Omental fat pad (tissue), 4 donors: ENCODE measurements at places on chromosomes 16 and 17.

- no peak for DNase-seq
These were observed 4.0 kb upstream of the HSBP1 start for GRCh38 chr16:83803811-83804210.

DNA sequence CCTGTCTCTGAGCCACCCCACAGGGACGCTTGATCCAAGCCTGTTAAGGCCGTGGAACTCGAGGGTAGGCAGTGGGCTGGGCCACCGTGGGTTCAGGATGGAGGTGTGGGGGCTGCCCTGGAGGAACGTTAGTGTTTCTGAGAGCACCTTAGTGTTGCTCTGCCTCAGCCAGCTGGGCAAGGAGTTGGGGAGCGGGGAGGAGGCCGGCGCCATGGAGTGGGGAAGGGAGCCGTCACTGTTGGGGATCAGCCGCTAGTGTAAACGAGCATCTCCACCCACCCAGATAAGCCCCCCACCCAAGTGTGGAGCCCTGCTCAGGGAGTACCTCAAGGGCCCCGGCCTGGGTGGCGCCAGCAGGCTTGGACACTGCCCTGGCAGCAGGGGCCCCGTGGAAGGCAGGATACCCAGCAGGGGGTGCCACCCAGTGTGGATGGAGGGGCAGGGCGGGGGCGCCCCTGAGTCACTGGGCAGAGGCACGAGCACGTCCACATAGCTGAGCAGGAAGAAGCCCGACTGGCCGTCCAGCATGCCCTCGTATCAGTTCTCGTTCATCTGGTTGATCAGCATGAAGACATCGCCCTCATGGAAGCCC, 98.6 kb downstream of the KPNA2 start:
- DNase-seq: no peak

GRCh38 chr17:17749921-17750320, 68.7 kb downstream of the RAI1 start:
- peak; percentile 35 for DNase-seq

GRCh38 chr17:50330151-50330775, 15.7 kb upstream of the XYLT2 start:
- DNase-seq: no peak

DNA sequence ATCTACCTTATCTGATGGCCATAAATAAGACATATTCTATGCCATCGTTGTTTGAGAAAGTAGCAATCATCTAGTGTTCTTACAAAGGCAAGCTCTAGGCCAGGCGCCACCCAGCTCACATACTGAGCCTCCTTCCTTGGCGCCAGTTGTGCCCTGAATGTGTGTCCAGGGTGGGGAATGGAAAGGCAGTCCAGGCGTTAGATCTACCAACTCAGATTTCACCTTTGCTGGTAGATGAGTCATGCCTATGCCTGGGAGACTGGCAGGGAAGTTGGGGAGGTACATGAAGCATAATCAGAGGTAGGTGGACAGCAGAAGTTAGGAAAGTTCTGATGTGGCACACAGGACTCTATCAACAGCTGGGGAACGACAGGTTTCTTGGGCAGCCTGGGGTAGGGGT, 23.6 kb downstream of the SDR42E1 start:
- no peak for DNase-seq

DNA sequence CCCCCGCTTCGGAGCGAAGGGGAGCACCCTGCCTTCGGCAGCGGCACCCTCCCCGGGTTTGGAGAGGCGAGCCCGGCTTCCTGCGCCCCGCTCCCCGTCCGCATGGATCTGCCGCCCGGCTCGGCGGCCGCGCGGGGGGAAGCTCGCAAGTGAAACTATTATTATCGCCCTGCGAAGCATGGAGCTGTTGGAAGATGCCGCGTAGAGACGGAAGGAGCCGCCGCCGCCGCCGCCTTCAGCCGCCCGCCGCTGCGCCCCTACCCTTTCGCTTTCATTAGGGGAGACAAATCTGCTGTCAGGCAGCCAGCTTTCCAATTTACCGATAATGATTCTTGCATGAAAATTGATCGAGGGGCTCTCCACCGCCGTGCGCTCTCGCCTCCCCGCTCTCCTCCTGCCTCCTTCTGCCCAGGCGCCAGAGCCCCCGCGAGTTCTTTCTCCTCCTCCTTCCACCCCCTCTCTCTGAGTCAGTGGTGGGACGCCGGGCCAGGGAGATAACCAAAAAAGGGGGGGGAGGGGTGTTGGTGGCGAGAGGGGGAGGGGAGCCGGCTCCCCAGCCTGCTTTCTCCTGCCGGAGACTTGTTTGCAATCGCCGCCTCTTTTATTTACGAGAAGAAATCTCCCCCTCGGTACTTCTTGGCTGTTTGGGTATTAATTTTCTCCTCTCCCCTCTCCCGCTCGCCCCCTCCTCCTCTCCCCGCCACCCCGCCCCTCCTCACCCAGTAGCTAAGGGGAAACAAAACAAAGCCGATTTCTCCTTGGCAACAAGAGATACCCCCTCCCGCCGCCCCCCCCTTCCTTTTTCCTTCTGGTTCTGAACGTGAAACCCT, 58.0 kb upstream of the GSE1 start:
- no peak for DNase-seq

- no peak for DNase-seq
These were observed 5.2 kb downstream of the C16orf46 start for GRCh38 chr16:81071805-81072204.

DNA sequence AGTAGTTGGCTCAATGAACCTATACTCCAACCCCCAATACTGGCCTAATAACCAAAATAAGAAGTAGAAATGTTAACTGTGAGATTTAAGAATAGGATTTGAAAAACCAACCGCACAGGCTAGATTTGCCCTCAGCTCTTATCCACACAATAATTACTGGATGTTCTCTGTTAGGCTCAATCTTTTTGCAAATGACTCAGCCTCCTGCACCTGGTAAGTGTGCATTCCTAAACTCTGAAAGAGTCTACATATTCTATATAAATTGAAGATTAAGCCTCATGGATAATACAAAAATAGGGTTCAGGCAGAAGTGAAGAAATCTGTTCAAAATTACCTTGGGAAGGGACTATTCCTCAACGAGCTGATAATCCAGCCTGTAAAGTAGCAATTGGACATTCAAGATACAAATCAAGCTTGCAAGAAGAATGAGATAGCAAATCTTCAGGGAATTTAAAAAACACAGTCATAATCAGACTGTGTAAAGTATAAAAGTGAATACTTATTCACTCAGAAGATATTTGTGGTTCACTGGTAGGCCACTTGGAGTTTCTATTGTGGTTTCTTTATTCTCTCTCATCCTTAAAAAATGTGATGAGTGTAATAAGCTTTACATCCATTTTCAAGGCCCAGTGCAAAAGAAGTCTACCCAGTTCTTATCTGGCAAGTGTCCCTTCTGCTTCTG, 931.9 kb upstream of the SOX9 start:
- DNase-seq: no peak

GRCh38 chr16:88382491-88383400, at the start of gene ZNF469:
Gene ZNF469 (plus strand): TSS chr16:88382959. CDS start chr16:88427471, 44,512 bp downstream.
- no peak for DNase-seq

GRCh38 chr17:40958086-40958953, 8.4 kb downstream of the KRT39 start:
- DNase-seq: no peak

DNA sequence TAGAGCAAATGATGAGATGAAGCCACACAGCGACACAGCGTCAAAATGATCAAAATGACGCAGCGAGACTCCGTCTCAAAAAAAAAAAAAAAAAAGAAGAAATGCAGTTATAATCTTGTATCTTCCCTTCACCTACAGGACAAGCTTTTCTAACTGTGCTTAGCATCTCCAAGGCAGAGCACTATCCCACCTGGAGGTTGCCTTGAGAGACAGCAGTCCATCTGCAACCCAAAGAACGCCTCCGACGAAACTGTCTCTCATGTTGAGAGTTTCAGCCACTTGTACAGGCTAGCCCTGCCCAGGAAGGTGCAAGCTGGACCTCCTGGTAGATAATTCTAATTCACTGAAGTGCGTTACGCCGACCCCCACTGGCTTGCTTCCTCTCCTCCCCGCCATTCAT, 46.7 kb upstream of the GCSH start:
- no peak for DNase-seq
